ENCODE measurements at places on chromosomes 3 and 15.

DNA sequence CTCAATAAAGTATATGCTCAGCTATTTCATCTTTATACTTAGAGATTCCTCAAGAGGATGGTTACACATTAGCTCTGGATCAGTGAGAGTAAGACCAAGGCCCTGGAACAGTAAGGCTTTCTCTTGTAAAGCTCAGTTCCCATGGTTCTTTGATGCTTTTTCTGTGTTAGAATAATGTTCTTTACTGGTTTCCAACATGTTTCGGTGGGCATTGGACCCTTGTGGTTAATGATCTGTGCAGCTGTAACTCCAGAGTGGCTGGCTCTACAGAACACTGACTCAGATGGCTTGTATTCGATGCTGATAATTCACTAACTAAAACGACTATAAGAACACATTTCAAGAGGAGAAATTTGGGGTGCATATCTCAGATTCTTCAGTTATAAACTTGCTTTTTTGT lies 114.7 kb downstream of the AKAP13 start:
- no peak for DNase-seq

GRCh38 chr3:39183211-39184080 lies 8.9 kb downstream of the XIRP1 start:
- no peak for DNase-seq

DNA sequence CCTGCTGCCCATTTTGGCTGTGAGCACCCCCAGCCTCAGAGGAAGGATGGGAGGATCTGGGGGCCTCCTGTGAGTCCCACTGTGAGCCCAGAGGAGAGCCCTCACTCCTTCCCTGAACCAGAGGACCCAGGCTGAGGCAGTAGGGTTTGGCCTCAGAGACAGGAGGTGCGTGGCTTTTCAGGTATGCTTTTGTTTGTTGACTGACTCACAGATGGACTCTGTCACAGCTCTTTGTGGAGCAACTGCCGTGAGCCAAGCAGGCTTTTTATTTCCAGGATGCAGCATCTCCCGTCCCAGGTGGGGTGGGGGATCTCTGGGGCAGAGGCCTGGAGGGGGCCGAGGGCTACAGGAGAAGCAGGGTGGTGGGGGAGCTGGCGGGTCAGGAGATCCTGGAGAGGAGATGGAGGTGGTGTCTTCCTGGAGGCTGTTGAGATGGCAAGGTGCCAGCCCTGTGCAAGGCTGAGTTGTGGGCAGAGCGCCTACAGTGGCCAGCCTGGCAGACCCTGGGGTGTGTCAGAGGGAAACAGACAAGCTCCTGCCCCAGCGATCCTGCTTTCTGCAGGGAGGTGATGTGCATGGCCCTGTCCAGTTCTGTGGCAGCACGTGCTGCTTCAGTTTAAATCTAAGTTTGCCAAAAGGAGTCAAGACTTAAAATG lies 24.0 kb downstream of the PLXNA1 start:
- no peak for DNase-seq

DNA sequence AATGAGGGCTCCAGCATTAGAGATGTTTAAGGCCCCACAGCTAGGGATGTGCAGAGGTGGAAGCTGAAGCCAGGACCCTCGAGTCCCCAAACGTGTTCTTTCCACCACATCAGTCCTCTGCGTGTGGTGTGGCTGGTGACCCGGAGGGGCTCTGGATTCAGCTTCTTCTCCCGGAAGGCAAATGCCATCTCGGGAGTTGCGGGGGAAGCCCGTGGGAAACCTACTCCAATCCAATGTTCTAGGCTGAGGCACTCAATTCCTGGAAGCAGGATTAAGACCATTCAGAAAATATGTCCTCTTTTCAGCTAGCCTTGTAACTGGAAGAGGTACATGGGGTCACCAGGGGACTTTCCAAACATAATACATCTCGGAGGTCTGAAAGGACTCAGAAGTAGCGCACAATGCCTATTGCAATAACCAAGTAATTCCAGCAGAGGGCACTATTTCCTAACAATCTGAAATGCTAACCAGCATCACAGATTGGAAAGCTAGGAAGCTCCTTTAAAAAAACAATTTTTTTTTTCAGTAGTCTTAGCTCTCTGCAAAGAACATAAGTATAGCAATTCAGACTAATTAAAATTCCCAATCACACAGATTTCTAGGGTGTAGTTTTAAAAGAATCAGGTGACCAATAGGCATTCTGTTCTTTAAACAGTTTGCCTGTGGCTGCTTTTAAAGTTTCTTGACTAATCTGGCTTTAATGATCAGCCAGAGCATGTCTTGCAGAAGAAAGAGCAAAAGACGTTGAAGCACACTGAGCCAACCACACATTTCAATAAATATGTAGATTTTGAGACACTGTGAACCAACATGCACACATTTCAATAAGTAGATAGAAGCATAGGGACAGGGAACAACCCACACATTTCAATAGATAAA lies 36.1 kb downstream of the BNC1 start:
- no peak for DNase-seq

GRCh38 chr3:102745881-102746280 lies 311.1 kb downstream of the ZPLD1 start:
- DNase-seq: no peak

Measured in esophagus squamous epithelium (tissue), 5 donors.